ENCODE measurements at places on chromosomes 6 and 20.

DNA sequence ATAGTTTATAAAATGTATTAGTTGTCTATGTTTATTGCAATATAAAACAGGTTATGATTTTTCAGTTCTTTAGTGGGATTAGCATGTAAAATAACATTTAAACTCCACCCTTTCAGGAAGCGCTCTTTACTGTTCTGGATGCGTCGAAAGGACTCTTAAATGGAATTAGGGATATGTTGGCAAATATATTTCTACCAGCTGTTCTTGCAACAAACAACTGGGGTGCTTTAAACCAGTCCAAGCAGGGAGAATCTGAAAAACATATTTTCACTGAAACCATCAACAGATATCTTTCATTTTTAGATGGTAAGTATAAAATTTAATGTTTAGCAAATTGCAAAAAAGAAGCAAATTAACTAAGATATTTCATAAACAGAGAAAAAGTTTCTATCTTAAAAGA, 21.8 kb downstream of the DNAH8 start:
- no peak for DNase-seq

DNA sequence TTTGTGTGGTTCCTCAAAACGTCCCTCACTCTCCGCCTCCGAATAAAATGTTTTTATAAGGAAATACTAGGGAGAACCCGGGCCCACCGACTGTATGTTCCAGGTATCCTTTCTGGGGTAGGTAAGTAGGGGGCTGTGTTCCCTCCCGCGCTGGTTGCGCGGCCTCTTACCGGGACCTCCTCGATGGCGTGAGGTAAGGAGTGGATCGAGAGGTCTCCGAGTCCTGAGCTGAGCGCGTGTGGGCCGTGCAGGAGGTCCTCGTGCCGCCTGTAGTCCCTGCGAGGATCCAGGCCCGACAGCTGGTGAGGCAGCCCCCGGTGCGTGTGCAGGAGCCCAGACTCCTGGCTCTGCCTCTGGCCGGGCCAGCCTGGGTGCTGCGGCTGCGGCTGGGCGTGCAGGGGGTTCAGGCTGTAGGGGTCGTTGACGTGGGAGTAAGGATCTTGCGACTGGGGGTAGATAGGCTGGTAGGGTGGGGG, 5.1 kb downstream of the TFAP2A start:
- DNase-seq, result no peak

DNA sequence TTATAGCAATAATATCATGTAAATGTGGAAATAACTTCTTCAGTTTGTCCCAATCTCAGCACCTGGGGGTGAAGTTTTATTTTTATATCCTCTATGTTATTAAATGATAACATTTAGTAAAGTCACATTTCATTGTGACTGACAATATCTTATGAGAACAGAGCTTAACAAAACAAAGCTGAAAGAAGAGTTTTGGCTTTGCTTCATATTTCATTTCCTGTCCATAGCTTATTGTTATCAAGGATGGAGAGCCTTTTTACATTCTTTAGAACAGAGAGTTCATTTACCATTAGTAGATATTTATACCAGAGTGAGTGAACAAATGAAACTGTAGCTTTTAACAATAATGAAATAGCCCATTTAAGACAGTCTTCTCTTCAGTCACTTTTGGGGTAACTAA, 231.9 kb upstream of the SGK1 start:
- no peak for DNase-seq

DNA sequence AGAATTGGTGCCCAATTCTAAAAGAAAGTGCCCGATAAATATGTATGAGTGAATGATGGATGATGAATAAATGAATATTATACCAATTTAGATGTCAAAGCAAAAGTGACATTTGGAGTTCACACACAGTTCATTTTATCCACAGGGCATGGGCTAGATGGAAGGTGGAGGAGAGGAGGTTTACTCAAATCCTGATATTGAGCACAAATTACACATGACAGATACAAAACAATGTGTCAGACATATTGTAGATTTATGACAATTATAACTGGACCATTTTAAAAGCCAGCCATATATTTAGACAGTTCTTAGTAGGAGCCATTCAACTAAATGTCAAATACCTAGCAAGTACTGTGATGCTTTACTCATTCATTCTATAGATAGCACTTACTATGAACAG, 23.4 kb upstream of the PHACTR1 start:
- no peak for DNase-seq

GRCh38 chr20:15927893-15928650, 645.2 kb downstream of the KIF16B start:
- DNase-seq, result no peak

DNA sequence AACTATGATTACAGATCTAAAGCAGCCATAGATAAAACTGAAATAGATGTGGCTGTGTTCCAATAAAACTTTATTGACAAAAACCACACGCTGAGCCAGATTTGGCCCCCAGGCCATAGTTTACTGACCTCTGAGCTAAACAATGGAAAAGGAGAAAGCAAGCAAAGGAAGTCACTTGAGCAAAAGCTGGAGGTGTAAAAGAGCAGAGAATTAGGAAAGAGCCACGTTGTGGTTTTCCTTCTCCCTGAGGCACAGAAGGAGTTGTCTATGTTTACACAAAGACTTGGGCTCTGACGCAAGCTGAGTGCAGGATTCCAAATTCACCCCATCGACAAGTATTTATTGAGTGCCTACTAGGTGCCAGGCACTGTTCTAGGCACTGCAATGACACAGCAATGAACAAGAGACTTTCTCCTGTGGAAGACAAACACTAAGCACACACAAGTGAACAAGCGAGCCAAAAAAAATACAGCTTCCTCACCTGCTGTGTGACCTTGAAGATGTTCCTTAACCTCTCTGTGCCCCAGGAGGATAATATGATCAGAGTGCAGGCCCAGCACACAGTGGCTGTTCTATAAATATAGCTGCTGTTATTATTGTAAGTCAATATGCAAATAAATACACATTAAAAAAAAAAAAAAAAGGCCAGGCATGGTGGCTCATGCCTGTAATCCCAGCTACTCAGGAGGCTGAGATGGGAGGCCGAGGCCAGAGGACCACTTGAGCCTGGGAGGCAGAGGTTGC, 75.4 kb upstream of the PTPN1 start:
- DNase-seq, result peak; percentile 62

- DNase-seq, result no peak
These were observed 8.3 kb upstream of the CEP85L start for GRCh38 chr6:118659513-118660217.

DNA sequence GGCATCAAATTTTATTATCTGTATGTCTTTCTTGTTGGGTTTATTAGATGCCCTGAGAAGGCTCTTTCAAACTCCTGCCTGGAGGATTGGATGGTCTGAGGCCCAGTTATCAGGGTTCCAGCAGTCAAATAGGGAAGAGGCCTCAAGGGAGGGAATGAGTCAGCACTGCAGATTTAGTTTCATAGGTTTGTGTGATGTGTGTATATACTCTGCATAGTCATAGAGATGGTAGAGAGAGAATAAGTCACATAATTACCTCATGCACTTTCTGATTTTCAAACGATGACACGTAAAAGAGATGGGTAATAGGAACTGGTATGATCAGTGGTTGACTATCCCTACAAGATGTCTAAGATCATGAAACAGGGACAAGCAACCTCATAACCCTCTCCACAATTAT, 82.1 kb downstream of the ADAT2 start:
- DNase-seq, result peak; percentile 8

GRCh38 chr6:8785223-8785622, 349.9 kb upstream of the SLC35B3 start:
- no peak for DNase-seq

DNA sequence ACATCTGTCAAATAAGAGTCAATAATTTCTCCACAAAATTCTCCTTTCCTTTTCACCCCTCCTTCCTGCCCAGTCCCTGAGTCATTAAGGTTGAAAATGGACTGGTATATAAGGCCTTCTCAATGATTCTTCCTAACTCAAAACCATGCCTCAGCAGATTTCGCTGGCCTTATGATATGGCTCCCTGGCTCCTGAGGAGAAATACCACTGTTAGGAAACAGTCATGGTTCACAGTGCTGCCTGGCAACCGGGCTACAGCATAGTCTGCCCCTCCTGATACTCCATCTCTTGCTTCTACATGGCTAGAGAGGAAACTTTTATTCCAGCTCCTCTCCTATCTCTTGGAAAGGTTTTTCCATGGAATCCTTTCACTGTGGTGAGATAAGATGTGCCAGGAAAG, 4.7 kb downstream of the UBE2J1 start:
- DNase-seq, result no peak

GRCh38 chr6:83153883-83154521, 39.1 kb downstream of the PGM3 start:
- DNase-seq, result no peak

GRCh38 chr6:110042670-110043296, 64.7 kb downstream of the GPR6 start:
- DNase-seq, result no peak

- no peak for DNase-seq
These were observed 179.8 kb upstream of the RIMS1 start for GRCh38 chr6:71706523-71706922.

DNA sequence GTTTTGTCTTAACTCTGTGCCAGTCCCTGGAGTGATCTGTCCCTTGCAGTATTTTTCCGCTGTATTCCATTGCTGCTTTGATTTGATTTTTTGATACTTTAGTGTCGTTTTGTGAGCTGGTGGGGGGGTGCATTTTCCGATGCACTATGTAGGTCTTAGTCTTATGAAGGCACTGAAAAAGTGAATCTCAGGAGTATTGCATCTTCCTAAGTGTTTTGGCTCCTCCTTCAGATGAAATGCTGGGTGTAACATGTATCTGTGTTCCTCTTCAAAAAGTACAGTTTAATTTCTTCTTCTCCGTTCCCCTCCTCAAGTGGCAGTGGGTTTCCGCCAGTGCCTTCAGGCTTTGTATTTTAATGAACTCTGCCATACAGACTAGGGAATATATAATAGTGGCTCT, 580.7 kb upstream of the GJE1 start:
- DNase-seq, result no peak

- no peak for DNase-seq
These were observed 67.1 kb downstream of the ELOVL5 start for GRCh38 chr6:53281518-53282215.

DNA sequence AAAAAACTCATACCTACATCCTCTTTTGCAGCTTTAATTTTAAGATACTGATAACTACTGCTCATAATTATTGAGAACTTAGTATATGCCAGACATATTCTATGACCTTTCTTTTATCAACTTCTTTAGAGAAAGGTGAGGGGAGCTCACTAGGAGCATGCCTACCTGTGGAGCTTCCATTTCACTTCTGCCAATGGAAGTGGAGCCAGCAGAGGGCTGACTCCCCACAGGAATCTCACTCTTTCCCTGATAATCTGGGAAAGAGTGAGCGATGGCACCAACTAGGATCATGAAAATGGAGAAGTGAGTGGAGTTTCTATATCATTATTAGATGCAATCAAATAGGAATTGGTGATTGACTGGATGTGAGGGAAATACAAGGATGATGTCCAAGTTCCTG, 484.9 kb downstream of the LMBRD1 start:
- DNase-seq, result no peak

DNA sequence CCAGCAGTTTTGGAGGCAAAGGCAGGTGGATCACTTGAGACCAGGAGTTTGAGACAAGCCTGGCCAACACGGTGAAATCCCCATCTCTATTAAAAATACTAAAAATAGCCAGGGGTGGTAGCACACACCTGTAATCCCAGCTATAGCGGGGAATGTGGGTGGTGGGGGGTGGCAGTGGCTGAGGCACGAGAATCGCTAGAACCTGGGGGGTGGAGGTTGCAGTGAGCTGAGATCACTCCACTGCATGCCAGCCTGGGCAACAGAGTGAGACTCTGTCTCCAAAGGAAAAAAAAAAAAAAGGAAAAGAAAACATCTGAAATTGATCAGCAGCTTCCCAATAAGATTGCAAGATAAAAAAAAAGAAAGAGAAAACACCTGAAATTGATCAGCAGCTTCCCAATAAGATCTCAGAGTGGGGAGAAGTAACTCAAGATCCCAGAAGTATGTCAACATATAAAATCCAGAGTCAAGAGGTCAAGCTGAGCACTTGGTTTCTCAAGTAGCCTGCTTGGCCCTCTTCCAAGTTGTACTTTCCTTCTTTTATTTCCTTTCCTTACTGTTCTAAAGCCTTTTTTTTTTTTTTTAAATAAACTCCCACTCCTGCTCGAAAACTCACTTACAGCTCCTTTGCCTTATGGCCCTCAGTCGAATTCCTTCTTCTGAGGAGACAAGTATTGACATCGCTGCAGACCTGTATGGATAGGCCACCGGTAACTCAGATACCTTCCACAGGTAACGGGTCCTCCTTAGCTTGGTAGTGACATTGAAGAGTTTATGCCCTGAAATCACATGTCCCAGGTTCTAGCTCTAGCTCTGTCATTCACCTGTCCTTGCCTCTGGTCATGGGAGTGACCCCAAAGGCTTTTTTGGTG, 368.5 kb upstream of the SYNCRIP start:
- no peak for DNase-seq

- DNase-seq, result peak; percentile 38
These were observed 56.2 kb upstream of the RIPOR2 start for GRCh38 chr6:24991810-24992467.

DNA sequence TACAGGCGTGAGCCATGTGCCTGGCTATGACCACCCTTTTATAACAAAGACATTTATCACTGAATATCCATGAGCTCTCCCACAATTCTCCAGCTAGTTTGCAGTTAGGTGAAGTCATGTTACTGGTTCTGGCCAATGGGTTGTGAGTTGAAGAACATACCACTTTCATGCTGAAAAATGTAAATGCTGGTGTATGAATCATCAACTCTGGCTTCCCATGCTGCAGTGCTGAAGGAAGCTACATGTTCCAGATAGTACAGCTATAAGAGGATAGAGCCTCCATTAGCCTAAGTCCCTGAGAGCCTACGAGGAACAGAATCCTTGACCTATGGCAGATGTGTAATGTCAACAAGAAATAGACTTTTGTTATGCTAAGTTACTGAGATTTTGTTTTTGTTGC, 180.4 kb downstream of the BTBD9 start:
- no peak for DNase-seq

- DNase-seq, result no peak
These were observed 394.8 kb downstream of the SAMD5 start for GRCh38 chr6:147903321-147903720.

GRCh38 chr6:38901802-38902522, 146.6 kb upstream of the GLP1R start:
- DNase-seq, result no peak

DNA sequence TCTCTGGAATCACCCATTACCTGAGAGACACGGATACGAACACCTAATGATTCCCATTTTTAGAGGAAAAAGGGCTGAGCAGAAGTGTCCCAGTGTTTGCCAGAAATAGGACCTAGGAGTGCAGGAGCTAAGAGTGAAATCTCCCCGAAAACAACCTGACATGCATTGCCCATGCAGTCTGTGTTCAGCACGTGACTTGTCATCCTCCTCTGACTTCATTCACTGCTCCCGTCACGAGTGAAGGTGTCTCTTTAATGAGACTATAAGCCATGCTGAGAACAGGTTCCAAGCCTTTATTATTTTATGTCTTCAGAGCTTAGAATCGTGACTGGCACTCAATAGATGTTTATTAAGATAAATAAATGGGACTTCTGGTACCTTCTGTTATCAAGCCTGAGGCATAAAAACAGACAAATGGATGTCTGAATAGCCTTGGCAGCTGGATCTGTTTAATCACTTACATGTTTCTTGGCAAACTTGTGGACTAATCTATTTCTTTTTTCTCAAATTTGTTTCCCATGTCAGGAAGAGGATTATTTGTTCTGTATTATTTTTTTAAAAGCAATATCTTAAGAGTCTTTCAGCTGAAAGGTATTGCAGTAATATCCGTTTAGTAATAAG, 3.7 kb upstream of the MLIP start:
- DNase-seq, result no peak

- DNase-seq, result no peak
These were observed 15.9 kb upstream of the CPNE1 start for GRCh38 chr20:35680452-35681183.

All from RWPE1 (cell line).